H54 (cell line): ENCODE measurements at places on chromosomes 1 and 21.

DNA sequence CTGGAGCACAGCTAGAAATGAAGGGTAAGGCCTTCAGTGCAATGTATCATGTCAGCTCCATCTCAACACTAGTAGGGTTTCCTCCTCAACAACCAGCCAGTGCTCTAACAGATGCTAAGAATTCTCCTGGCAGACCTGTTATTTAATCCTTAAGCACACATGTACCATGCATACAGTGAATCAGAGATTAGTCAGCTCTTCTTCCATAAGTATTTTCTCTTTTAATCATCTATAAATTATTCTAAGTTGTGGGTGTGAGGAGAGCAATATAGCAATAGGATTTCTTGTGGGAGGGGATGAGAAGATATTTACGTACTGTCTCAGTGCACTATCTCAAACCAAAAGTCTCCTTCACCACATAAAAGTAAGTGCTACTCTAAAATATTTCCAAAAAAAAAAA, 95.3 kb downstream of the COP1 start:
- DNase-seq: no peak

GRCh38 chr1:233714631-233715217, 100.8 kb downstream of the KCNK1 start:
- no peak for DNase-seq

- DNase-seq: peak; percentile 40
These were observed 357.9 kb upstream of the USP24 start for GRCh38 chr1:55572878-55573734.

GRCh38 chr1:145995964-145996432, 381 bp downstream of the TXNIP start:
- no peak for DNase-seq

GRCh38 chr1:61110554-61110953, 28.2 kb downstream of the NFIA start:
- DNase-seq: no peak

GRCh38 chr1:63486629-63487028, 36.4 kb downstream of the ITGB3BP start:
- DNase-seq: no peak

GRCh38 chr1:24526940-24527542, 24.4 kb downstream of the RCAN3 start:
- DNase-seq: no peak

DNA sequence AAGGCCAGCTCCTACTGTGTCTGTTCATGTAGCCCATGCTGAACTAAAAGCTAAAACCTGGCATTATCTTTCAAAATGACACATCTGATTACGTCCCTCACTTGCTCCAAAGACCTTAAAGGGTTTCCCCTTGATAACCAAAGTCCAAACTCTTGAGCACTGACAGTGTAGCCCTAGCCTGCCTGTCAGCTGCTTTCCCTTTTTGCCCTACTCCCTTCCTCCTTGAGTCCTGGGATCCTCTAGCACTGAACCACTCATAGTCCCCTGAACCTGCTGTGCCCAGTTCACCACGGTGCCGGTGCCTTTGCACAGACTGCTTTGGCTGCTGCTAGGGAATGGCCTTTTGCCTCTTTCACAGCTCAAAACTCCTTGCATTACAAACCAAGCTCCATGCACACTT, 67.5 kb downstream of the PLXNA2 start:
- no peak for DNase-seq

DNA sequence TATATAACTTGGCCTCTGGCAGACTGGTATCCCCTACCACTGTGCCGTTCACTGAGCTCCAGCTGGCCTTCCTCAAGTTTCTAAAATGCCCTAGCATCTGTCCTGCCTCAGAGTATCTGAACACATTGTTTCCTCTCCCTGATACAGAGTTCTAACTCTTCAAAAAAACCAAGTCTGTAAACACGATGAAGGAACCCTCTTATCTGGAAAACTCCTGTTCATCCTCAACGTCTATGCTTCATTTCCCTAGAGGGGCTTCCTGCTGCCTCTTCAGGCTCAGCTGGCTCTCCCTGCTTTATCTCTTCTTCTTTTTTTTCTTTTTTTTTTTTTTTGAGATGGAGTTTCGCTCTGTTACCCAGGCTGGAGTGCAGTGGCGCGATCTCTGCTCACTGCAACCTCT, 5.6 kb downstream of the BSDC1 start:
- DNase-seq: no peak

- DNase-seq: no peak
These were observed 39.1 kb downstream of the CLEC20A start for GRCh38 chr1:178457651-178458050.

- DNase-seq: no peak
These were observed 246.4 kb downstream of the MATN1 start for GRCh38 chr1:30476911-30477459.

- DNase-seq: no peak
These were observed 231.6 kb downstream of the NFIA start for GRCh38 chr1:61313906-61314422.

- no peak for DNase-seq
These were observed 60.3 kb downstream of the SLX9 start for GRCh38 chr21:44999972-45000636.

DNA sequence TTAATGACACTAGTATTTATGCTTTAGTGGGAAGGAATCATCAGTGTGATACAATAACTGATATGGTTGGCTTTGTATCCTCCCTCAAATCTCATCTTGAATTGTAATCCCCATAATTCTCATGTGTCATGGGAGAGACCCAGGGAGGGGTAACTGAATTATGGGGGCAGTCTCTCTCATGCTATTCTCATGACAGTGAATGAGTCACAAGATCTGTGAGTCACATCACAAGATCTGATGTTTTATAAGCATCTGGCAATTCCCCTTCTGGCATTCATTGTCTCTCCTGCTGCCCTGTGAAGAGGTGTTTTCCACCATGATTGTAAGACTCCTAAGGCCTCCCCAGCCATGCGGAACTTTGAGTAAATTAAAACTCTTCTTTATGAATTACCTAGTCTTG, 1760.3 kb downstream of the NCAM2 start:
- no peak for DNase-seq

- no peak for DNase-seq
These were observed 15.7 kb downstream of the EPHX1 start for GRCh38 chr1:225825607-225826007.

GRCh38 chr21:42980312-42981213, 6.2 kb downstream of the PKNOX1 start:
- DNase-seq: no peak

GRCh38 chr1:8660411-8660828, 157.0 kb downstream of the RERE start:
- peak; percentile 41 for DNase-seq

DNA sequence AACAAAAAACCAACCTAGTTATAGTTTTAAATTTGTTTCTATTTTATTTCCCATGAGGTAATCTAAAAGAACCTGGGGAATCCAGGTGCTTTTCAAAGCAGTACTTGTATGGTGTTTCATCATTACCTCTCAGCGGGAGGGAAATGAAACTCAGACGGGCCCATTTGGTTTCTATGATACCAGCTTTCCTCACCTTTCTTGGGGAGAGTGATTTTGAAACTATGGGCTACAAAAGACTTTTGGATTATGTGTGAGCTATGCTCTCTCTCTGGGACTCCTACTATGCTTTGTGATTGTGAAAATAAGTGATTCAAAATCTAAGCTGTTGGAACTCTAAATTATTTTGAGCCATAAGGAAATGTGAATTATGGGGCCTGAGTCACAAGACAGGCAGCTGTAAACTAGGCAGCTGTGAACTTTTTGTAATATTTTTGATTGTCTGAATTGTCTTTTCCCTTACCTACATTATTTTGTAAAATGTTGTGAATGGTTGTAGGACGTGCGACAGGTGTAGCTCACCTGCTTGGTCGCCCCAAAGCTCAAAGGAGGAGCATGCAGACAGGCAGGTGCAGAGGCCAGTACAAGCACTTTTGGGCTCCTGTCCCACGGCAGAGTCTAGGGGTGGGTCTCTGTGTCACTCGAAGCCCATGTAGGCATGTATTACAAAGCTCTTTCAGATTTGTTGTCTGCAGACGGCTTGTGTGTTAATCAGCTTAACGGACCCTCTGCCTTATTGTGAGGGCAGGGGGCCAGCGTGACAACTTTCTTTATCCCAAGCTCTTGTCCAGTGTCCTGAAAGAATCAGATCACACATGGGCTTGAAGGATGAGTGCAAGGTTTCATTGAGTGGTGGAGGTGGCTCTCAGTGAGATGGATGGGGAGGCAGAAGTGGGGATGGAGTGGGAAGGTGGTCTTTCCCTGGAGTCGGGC, 64.8 kb upstream of the BACH1 start:
- no peak for DNase-seq

- no peak for DNase-seq
These were observed 25.8 kb downstream of the TFAP2E start for GRCh38 chr1:35598895-35599294.

DNA sequence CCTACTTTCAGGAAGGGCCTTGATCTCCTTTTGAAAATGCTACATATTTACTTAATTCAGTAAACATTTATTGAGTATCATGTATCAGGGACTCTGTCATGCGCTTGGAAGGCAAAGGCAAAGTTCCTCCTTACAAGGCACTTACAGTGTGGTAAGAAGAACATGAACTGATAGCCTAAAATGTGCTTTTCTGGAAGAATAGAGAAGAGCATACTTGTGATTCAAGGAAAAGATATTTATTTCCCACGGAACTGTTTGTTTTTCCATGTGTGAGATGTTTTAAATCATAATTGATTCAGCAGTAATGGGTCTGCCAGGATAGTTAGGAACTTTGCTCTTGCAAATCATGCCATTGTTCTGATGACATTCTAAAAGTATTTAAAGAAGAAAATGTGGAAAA, 110.1 kb upstream of the ZNHIT6 start:
- no peak for DNase-seq

- DNase-seq: no peak
These were observed 6.3 kb upstream of the IL20 start for GRCh38 chr1:206859082-206859521.

DNA sequence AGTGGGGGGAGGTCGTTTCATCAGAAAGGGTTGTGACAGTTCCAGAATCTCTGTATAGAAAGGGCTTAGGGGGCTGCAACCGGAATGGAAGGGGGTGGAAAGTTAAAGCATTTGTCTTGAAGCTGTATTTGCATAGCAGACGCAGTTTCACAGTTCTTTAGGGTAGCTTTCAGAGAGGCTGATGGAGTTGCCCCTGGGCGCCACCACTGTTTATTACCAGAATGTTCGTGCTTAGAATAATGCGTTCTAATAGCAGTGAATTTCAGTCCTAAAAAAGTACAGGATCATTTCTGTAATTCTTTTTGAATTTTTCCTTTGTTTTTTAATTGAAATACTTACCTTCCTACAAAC, 1.3 kb downstream of the EXO1 start:
- DNase-seq: no peak

- DNase-seq: no peak
These were observed 53.1 kb downstream of the HNRNPR start for GRCh38 chr1:23290836-23291565.
